Right cardiac atrium (tissue), 5 donors: ENCODE measurements at places on chromosomes 6 and 20. TPM values are rescaled to one million over a fixed set of nuclear protein-coding genes. Genes with fewer than 3 reads are reported as not detected.

DNA sequence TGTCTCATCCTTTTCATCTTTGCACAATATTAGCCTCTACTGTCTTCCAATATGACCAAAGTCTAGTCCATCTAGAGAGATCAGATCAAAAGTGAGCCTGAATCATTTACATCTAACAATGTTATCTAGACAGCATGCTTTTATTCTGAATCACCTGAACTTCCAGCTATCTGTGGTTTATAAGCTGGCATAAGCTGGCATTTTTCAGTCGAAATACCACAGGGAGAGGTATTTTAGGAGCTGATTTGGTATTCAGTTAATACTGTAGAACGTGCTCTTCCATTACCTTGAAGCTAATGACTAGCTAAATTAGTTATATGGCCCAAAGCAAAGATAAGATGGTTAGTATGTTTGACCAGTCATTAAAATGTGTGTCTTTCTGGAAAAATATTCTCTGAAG is 188.3 kb upstream of the AGPAT4 start:
- no peak for DNase-seq

DNA sequence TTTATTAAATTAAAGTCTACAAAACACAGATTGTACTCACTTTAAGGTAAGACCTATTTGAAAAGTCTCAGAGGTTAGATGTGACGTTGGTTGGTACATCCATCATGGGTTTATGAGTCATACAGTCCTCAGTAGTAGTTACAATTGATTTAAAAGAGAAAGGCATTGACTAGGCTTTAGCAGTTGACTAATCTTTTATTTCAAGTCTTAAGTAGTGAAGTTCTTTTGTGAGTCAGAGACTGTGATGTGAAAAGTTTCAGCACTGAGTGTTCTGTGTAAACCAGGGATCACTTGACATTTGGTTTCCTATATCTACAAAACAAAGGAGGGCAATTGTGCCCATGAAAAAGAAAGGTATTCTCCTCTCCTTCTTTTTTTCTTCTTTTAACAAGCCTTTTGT is 221.3 kb downstream of the GRIK2 start:
- DNase-seq, result no peak

DNA sequence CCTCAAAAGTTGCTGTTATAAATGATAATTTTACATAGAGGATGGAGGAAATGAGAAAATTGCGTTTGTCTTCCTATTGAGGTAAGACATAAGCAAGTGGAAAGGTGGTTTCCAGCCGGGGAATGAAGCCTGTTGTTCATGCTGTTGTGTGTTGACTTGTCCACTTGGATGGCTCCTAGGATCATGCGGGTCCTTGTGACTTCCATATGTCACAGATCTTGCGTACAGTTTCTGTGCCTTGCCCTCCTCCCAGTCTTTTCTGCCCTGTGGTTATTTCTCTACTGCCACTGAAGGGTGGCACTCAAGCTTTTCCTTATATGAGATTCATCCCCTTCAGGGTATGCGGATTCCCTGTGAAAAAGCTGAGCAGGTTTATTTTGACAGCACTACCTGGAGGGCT is 116.6 kb downstream of the CARMIL1 start:
- no peak for DNase-seq

DNA sequence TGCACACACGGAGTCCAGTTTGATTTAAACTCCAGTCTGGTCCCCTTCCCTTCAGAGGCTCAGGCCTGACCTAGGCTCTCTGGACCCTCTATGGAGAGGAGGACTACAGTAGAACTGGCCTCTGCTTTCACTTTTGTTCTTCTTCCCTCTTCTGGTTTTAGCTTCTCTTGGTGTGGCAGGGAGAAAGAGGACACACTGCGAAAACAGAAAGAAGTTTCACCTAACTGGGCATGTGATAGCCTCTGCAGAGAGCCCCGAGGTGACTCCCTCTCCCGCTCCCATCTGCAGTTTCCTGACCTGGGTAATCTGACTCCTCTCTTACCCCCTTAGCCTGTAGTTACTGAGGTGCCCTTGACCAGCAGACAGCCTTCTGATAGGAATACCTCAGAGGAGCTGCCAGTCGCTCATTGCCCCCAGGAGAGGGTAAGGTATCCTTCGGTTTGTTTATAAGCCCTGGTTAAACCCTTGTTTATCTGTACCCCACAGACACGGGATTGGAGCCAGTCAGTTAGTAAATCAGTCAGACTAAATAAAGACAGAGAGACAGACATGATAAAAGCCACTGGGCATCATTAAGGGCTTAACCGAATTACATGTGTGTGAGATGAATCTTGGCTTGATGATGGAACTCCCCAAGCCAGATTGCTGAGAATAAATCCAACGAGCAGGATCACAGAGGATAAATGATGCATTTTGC is 12.0 kb upstream of the DTNBP1 start:
- no peak for DNase-seq

GRCh38 chr6:168052291-168052891 is 26.6 kb downstream of the FRMD1 start:
- no peak for DNase-seq

GRCh38 chr6:106730718-106731117 is 101.3 kb downstream of the QRSL1 start:
- no peak for DNase-seq

DNA sequence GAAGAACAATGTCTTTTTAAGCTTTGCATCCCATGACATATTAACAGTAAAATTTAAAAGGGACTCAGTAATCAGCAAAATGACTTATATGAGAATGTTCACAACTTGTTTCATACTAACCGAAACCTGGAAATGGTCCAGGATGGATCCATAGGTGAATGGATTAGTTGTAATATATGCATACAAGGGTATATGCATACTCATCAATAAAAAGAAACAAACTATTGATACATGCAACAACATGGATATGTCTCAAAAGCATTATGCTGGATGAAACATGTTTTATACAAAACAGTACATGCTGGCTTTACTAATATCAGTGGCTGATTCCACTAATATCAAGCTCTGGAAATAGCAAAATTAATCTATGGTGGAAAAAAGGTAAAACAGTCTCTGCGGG is 108.5 kb upstream of the HIVEP1 start:
- no peak for DNase-seq

DNA sequence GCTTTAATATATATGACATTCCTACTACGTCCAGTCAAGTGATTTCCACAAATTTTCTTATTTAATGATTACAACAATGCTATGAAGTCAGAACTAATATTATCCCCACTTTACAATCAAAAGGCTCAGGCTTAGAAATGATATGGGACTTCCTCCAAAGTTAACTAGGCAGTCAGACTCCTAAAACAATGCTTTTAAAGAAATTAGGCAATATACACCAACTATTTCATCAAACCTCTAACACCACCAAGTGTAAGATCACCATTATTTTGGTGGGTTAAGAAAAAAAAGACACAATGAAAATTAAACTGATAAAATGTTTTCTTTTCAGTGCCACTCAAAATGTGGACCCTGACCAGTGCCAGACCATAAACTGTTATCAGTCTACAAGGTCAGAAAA is 256.1 kb upstream of the RUNX2 start:
- no peak for DNase-seq

DNA sequence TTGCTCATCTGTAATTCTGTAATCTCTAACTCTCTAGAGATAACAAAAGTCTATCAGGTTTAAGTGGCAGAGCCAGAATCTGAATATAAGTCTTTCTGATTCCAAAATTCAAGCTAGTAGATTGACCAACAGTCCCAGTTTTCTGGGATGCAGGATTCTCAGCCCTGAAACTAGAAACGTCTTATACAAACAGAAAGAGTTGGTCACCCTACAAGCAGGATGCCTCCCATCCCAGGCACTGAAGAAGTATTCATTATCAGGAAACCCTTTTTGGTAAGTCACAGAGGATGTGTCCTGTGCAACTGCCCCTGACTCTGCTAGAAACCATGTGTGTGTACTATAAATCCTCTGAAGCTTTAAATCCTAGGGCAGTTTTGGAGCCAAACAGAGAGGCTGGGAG is 135.0 kb downstream of the CARMIL1 start:
- DNase-seq, result no peak

- DNase-seq, result no peak
These were observed 49.3 kb upstream of the NNAT start for GRCh38 chr20:37471741-37472235.

GRCh38 chr20:46122516-46123481 is 4.7 kb downstream of the CD40 start:
- DNase-seq, result no peak

- no peak for DNase-seq
These were observed 129.3 kb upstream of the KCNK16 start for GRCh38 chr6:39451831-39452230.

DNA sequence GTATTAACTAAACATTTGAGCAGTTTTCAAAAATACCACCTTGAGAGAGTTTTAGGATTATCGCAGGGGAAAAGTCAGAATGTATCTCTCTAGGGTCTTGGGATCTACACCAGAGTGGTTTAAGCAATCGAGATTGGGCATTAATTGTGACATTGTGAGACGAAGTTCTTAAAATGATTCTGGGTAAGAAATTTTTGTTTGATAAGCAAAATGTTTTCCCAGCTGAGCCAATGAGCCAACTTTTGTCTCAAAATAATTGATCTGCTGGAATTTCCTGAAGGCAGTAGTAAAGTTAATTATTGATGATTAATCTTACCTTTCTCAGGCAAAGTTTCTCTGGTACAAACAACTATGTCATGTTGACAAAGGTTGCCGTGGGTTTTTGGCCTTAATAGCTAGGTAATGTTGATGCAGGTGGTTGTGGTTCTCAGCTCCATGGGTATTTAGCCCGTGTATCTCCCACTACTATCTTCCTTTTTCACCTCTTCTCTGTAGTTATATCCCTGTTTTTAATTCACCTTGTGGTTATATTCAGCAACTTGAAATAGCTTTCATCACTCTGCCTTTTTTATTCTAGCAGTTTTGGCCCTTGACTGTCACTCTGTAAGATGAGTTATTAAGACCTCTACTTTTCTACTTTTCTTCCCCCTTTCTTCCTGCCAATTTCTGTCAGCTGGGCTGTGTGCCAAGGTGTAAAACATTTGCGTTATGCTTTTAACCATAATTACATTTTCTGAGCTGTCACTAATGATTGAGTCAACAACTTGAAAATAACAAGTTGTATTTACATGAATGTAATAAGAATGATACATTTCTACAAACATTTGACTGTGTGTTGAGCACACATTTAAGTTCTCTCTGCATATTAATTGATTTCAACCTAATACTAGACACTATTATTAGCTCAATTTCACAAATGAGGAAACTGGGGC is 368.3 kb upstream of the BTBD3 start:
- DNase-seq, result no peak

GRCh38 chr20:43835944-43836508 is 78.6 kb upstream of the TOX2 start:
- no peak for DNase-seq

DNA sequence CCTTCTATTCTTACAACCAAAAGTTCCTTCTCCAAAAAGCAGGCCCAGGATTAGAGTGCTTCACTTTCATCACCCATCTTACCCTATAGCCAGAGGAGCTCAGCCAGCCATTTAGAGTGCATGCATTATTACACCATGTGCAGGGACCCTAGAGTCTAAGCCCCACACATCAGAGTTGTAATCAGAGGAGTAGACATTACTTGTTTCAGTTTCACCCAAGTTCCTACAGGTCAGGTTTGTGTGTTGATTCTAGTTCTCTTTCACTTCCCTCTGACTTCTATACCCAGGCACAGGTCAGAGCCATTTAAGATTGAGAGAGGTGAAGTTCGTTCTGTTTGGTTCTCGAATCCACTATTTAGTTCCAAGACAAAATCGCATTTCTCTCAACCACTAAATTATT is 16.3 kb upstream of the ARFGEF3 start:
- no peak for DNase-seq

DNA sequence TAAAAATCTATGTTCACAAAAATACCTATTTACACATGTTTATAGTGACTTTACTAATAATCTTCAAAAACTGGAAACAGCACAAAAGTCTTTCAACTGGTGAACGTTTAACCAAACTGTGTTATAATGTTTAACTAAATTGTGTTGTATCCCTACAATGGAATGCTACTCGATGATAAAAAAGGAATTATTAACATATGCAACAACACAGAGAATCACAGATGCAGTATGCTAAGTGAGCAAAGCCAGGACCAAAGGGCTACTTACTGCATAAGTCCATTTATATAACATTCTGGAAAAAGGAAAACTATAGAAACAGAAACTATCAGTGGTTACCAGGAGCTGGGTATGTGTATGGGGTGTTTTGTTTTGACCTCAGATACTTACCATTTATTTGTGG is 602.2 kb upstream of the BTBD3 start:
- no peak for DNase-seq

DNA sequence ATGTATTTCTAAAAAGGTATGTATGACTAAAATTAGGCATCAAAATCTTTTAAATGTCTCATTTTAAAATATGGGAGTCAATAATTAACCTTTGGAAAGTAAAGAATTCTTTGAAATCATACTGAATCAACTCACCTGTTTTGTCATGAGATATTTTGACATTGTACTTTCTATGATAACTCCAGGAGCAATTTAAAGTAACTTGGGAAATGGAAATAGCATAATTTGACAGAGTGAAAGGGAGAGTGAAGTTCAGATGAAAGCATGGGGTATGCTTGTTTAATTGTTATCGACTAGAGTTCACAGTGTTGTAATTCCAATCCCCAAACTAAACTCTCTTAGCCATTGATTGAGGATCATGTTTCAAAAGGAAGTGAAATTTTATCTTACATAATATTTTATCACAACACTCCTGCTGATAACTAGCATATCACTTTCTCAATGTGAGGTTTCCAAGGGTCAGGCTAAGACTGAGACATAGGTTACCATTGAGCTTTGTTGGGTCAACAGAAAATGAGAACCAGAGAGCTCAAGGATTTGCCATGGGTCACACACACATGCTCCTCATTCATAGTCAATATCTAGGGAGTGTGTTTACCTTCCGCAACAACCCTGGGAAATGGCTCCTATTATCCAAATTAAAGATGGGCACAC is 2.3 kb downstream of the GSTA1 start:
- DNase-seq, result no peak

DNA sequence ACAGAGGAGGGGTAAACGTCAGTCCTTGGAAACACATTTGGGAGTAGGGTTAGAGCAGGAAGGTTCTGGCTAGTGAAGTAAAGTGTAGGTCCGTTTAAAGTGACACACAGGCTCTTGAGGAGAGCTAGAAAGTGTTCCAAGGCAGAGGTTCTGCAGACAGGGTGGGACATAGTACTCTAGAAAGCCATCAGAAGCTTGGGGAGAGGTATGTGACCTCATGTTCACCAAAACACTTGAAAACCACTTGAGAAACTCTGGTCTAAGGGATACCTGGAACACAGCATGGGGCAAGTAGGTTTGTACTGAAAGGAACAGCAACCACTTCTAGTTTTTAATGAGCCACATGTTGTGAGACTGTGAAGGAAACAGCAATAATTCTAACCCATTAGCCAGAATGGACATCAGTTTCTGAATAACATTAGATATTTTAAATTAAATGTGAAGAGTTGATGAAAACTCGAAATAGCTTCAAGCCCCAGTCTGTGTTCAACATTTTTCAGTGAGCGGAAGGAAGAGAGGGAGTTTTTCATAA is 49.0 kb downstream of the SOBP start:
- no peak for DNase-seq

The PNLDC1 gene
- 0.24 TPM for total RNA-seq

The TMEM217 gene
- 1.0 TPM for total RNA-seq

The MAP7 gene
- total RNA-seq, result 2.5 TPM

The COL11A2 gene
- 4.0 TPM for total RNA-seq

The HLA-F gene
- 47.4 TPM for total RNA-seq

The RIPOR3 gene
- total RNA-seq, result 6.9 TPM
